AG10803 (cell line): ENCODE measurements at places on chromosomes 2 and 18.

GRCh38 chr2:141570474-141571131, 560.2 kb downstream of the LRP1B start:
- DNase-seq: no peak

GRCh38 chr2:33457556-33458247, 18.7 kb upstream of the RASGRP3 start:
- DNase-seq: peak; percentile 40

DNA sequence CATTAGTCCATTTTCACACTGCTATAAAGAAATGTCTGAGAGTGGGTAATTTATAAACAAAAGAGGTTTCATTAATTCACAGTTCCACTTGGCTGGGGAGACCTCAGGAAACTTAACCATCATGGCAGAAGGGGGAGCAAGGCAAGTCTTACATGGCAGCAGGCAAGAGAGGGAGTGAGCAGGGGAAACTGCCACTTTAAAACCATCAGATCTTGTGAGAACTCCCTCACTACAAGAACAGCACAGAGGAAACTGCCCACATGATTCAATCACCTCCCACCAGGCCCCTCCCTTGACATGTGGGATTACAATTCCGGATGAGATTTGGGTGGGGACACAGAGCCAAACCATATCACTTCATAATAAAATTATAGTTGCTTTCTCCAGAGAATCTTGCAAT, 365.5 kb upstream of the ID2 start:
- no peak for DNase-seq

DNA sequence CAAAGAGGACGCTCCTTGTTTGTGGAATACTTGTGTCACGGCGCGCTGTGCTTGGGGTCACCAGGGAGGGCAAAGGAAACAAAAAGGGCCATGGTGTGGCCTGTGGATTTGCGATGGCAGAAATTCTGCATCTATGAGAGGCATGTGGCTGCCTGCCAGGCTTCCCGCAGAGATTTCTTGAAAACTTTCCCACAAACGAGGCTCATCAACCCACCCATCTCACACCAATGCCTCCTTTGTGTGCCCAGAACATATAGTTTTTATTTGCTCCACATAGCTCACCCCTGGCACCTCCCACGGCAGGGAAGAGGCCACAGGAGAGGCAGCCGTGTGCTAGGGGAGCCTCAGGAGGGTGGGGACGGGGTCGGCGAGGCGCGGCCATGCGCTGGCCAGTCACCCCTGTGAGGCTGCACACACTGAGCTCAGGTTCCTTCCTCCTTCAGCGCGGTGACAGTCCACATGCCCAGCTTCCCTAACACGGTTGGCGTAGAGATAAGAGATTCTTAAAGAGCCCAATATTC, 100.3 kb downstream of the MBP start:
- DNase-seq: no peak

GRCh38 chr2:204251158-204251997, 293.9 kb upstream of the PARD3B start:
- no peak for DNase-seq

GRCh38 chr2:64888591-64889309, 100.4 kb upstream of the SLC1A4 start:
- DNase-seq: peak; percentile 62

- peak; percentile 65 for DNase-seq
Measured at GRCh38 chr2:230356084-230356483, 29.1 kb downstream of the SP140L start.

GRCh38 chr18:24539866-24540617, 79.6 kb downstream of the HRH4 start:
- DNase-seq: no peak

- peak; percentile 41 for DNase-seq
Measured at GRCh38 chr18:76546088-76546435, 51.0 kb upstream of the ZNF516 start.

- peak; percentile 84 for DNase-seq
Measured at GRCh38 chr2:39642051-39642718, 23.5 kb upstream of the TMEM178A start.

DNA sequence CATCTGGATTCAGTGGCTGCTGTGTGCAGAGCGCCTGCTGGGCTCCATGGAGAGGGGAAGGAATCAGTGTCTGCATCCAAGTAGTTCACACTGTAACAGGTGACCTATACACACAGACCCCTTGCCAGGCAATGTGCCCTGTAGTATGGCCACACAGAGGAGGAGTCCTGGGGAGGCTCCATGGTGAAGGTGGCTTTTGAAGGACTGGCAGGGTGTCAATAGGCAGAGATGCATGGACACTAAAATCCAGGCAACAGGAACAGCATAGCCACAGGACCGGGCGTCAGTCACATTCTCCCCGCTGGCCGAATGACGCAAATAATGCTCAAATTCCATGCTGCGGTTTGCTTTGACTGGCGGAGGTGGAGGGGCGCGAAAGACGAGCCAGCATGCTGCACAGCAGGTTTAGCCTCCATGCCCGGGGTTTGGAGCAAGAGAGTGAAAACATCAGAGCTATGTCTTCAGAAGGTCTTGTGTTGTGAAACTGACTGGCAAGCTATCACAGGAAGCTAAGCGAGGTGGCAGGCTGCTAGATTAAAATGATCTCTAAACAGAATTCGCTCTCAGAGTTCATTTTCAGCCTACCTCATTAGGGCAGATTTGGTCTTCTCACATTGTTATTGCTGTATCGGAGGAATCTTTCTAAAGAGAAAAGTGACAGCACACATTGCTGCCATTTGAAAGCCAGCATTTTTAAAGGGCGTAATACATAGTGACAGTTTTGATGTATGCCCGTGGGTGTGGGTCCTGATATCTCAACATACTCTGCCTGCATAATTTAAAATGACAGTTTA, 1.2 kb upstream of the CHMP1B start:
- peak; percentile 94 for DNase-seq

DNA sequence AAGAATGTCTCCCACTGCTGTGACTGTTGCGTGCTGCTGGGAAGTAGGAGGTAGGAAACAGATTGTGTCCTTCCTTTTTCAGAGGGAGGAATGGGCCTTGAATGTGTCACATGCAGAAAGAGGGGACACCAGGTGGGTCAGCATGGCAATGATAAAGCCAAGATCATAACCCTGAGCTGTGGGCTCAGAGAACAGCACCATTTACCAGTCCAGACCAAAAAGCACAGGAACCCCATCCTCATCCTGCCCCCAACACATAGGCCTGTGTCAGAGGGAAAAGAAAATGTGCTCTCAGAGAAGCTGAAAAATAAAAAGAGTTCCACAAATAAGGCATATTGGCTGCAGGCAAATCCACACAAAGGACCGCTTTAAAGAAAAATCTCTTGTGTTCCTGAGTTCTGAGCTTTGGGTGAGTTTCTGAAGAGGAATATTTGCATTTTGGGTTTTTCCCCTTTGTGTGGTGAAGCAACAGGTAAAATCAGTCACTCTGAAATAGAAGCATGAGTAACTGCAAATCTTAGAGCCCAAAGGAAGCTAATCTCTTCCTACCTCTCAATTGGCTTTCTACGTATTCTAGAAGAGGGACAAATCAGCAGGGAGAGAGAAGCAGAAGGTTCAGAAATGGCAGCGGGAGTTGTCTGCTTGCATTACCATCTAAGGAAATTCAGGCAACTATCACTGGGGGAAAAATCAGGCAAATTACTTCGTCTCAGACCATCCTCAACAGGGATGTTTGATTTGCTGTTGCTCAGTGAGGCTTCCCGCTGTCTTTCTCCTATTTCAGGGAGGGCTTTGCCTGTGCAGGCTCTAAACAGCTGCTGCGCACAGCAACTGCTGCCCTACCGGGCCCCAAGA, 106.8 kb downstream of the BCL11A start:
- DNase-seq: no peak

DNA sequence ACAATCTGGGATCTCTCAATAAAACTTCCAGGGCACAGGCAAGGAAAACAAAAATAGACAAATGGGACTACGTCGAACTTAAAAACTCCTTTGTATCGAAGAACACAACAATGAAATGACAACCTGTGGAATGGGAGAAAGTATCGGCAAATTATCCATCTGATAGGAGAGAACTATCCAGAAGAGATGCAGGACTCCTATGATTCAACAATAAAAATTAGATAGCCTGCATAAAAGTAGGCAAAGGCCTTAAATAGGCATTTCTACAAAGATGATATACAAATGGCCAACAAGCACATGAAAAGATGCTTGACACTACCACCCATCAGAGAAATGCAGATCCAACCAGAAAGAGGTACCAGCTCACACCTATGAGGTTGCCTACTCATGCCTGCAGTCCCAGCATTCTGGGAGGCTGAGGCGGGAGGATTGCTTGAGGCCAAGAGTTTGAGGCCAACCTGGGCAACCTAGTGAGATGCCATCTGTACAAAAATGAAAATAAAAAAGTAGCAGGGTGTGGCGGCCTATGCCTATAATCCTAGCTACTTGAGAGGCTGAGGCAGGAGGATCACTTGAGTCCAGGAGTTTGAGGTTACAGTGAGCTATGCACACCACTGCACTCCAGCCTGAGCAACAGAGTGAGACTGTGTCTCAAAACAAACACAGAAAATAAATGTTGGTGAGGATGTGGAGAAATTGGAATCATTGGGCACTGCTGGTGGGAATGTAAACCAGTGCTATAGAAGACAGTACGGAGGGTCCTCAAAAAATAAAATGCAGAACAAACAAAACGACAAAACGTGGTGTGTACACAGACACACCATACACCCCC, 21.6 kb downstream of the TWIST2 start:
- DNase-seq: peak; percentile 86

DNA sequence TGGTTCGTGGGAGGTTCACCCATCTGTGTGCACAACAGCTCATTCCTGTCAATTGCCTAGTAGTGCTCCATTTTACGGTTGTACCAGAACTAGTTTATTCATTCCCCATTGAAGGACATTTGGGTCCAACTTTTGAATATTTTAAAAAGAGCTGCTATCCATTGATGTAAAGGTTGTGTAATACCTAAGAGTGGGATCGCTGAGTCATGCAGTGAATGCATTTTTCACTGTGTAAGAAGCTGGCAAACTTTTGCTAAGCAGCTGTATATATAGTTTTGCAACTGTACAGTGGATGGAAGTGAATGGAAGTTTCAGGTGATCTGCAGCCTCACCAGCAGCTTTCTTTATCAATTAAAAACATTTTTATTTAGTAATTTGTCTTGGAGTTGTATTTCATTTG, 104.5 kb downstream of the DCDC2C start:
- peak; percentile 25 for DNase-seq
